NCI-H526 treated with DMSO at 0.1 percent for 48 hours (cell line): ENCODE measurements at places on chromosomes 3 and 15.

GRCh38 chr3:26712211-26713026, 89.8 kb downstream of the LRRC3B start:
- no peak for DNase-seq

DNA sequence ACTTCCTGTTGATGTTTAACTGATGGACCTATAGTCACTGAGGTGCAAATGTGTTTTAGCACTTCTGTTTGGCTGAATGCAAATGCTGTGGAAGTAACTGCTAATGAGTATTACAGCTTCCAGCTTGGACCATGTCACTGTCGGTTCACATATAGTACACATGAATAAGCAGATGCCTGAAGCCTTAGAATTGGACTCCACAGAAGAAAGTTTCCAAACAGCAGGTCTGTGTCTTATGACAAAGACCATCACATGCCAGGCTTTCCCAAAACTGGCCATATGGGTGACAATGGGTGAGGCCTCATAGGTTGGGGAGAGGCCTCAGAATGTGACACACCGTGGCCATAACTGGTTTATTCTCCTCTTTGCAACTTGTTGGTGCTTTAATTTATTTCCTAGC, 241.8 kb downstream of the WNT5A start:
- no peak for DNase-seq

GRCh38 chr3:107264888-107265287, 112.4 kb upstream of the CCDC54 start:
- DNase-seq, result peak; percentile 1

DNA sequence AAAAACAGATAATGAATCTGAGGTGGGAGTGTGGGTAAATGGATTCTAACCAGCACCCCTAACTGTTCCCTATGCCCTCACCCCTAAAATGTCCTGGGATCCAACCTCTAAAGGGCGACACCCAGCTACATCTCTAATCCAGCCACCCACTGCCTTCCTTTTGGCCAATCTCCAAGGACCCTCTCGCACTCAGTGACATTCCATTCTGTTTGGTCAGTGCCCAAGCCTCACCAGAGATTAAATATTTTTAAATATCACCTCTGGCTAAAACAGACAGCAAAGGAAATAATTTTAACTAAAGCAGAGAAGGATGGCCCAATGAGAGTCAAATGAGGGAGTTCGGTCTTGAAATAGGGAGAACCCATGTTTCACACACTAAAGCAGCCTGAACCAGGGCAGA, 19.9 kb upstream of the SCN10A start:
- DNase-seq, result no peak

GRCh38 chr3:177893331-177893730, 642.9 kb upstream of the KCNMB2 start:
- no peak for DNase-seq

- DNase-seq, result no peak
Observed at GRCh38 chr15:77798151-77798835, 165.6 kb upstream of the LINGO1 start.

GRCh38 chr3:52441091-52441771, 3.7 kb downstream of the SEMA3G start:
- DNase-seq, result no peak

- DNase-seq, result no peak
Observed at GRCh38 chr3:108123326-108123725, 32.5 kb upstream of the CD47 start.

DNA sequence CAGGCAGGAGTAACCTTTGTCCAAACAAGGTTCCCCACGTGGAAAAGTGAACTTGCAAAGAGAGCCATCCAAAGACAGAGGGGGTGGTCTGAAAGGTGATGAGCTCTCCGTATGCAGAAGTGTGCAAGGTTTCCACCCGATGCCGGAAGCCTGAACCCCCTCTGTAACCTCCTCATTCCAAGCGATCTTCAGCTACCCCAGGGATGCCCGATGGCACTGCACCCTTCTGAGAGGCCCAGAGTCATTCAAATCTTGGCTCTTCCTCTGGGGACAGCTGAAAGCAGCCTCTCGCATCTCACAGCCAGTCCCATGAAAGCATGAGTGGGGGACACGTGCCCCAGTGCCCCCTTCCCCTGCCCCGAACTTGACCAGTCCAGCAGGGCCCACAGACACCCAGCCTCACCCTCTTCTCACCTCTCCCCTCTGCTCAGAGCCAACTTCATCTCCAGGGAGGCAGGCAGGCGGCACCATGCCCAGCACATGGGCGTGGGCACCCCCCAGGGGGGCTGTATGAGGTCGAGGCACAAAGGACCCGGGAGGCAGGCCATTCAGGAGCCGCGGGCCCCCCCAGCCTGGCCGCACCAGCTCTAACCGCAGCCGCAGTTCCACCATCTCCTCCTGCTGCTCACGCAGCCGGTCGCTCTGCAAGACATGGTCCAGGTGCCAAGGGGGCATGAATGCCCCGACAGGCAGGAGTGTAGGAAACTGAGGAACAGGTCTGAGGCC, 8.7 kb downstream of the KIF7 start:
- DNase-seq, result no peak

DNA sequence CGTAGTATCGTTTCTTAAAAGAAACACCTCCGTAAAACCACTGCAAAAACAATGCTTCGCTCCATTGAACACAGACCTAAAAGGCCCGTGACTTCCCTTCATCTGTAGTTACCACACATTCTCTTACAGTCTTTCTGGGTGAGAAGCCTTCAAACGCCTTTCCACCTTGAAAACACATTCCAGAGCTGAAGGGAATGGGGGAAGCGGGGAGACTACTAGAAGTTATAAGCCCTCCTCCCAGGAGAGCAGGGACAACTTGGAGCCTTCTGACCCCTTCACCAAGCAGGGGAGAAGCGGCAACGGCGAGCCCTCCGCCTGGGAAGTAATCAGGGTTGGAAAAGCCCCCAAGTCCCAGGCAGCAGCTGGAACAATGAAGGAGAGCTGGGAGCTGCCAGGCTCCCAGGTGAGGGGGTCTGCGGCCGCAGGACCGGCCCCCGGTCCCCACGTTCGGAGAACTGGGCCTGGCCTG, 461 bp downstream of the SECISBP2L start:
- peak; percentile 39 for DNase-seq

DNA sequence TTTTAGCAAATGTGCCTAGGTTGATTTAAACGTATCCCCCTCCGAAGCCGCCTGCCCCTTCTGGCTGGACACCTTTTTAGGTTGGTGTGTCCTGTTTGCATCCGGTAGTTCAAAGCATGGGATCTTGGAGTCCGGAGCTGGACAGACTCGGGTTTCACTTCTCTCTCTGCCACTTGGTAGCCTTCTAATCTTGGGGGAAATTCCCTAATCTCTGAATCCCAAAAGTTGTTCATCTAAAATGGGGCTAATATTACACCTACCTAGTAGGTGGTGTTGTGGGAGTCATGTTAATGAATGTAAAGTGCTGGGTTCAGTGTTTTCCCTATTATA, 760 bp downstream of the FANCI start:
- no peak for DNase-seq

- DNase-seq, result no peak
Observed at GRCh38 chr3:78926523-78926922, 841.3 kb downstream of the ROBO1 start.

GRCh38 chr3:133301731-133302130, 98.1 kb upstream of the BFSP2 start:
- no peak for DNase-seq

DNA sequence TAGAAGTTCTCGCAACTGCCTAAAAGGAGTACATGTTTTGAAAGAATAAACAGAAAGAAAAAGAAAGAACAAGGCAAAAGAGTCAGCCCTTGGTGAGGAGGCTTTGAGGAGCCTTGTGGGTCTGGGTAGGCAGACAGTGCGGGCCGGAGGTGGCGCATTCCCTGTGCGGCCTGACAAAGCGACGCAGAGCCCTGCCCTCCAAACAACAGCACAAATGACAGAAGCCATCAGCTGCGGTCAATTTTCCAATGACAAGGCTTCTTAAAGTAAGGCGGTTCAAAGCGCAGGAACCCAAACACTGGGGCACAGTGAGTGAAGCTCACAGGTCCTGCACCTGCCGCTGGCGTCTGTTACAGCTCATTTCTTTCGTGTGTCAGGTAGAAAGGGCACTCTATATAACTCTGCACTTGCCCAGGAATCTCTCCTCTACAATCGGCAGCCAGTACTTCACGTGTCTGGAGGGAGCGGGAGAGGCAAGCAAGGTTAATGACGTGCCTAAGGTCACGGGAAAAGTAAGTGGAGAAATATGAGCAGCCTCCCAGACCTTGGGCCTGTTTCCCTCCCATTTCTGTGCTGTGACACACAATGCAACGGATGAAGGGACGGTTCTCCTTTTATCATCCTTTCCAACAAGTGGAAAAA, 178.1 kb downstream of the OPA1 start:
- no peak for DNase-seq

- no peak for DNase-seq
Observed at GRCh38 chr3:124582621-124583395, 147.4 kb upstream of the UMPS start.

GRCh38 chr3:31250116-31250777, 282.5 kb upstream of the STT3B start:
- no peak for DNase-seq

DNA sequence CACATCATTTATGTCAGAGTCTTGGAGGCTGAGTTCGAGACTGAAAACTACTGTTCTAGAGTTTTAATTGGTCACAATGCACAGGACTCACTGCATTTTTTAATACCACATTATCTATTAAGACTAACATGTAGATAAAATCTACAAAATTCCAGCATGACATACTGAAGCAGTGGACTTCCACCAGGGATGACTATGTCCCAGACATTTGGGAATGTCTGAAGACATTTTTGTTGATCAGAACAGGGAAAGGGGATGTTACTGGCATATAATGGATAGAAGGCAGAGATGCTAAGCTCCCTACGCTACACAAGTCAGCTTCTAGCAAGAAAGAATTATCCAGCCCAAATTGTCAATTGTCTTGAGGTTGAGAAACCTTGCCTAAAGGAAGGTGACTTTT, 419.0 kb upstream of the TGFBR2 start:
- DNase-seq, result no peak

DNA sequence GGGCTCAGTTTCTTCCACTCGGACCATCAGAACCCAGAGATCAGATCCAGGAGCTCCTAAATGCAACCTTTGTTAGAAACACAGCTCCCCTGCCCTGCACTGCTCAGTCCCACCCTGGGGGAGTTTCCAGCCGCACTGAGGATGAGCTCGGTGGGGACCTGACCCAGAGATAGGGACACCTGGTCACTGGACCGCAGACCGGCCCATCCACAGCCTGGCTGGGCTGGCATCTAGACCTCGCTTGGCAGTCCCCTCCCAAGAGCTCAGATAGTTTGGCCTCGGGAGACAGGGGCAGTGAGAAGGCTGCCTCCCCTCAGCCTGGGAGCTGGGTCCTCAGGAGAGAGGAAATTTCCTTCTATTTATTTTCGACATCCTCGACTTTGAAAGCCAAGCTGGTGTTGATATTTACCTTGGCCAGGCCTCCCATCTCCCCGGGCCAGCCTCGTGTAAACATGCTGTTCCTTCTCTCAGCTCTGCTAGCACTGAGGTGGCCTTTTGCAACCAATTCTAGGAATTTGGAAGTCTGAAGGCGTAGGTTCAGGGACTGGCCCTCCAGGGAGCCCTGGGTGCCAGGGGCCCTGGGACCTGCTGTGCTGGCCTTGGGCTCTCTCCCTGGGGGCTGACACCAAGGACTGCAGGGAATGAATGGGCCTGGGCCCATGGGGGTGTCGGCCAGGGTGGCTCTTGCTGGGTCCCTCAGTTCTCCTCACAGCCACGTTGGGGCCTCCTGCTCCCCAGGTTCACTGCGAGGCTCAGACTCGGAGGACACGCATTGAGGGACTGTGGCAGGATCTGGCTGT, 90.1 kb downstream of the VGLL4 start:
- DNase-seq, result no peak

GRCh38 chr3:133998691-133999241, 31.0 kb downstream of the SLCO2A1 start:
- DNase-seq, result no peak

GRCh38 chr15:81962482-81962881, 83.3 kb downstream of the MEX3B start:
- no peak for DNase-seq

DNA sequence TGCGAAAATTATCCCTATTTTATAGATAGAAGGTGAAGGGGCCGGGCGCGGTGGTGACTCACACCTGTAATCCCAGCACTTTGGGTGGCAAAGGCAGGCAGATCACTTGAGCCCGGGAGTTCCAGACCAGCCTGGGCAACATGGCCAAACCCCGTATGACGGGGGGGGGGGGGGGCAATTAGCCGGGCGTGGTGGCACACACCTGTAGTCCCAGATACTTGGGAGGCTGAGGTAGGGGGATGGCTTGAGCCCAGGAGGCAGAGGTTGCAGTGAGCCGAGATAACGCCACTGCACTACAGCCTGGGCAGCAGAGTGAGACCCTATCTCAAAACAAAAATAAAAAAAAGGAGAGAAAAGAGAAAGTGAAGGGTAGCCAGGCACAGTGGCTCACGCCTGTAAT, 1.4 kb downstream of the AAGAB start:
- DNase-seq, result no peak

DNA sequence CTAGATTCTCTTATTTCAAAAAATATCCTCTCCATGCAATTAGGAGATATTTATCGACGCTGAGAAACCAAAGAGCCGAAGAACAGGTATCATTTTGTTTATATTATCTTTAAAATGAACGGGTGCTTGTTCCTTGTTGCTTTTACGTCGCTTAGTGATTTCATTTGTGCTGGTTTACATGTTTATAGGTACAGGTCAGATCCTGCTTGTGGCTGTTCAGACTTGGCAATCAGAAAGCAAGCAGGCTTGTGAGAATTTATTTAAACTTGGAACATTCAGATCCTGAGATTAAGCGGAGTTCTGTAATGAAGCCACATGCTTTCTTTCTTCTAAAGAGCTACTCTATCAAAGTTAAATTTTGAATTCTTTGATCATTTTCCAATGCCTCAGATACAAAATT, 43.0 kb upstream of the ATP2C1 start:
- DNase-seq, result peak; percentile 27

DNA sequence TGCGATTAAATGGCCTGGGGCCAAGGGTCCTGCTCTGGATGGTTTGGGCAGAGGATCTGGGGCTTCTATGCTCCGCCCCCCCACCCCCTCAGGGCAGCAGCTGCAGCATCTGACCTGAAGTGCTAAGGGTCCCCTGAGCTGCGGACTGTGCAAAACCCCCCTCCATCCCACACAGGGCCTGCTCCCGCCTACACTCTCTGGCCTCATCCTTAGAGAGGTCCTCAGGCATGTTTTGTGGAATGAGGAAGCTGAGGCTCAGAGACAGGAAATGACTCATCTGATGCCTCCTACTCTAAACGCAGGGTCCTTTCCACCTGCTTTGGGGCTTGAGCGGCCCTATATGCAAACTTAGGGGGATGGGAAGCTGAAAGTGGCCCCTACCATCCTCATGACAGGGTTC, 59.5 kb upstream of the CTSH start:
- DNase-seq, result no peak

- DNase-seq, result no peak
Observed at GRCh38 chr3:163368168-163368567, 1710.1 kb downstream of the SI start.

- no peak for DNase-seq
Observed at GRCh38 chr15:62269504-62269903, 104.4 kb upstream of the C2CD4B start.

- DNase-seq, result no peak
Observed at GRCh38 chr3:110327870-110328269, 743.7 kb upstream of the NECTIN3 start.
